ENCODE measurements at places on chromosomes 1 and 21.

GRCh38 chr21:42374457-42374856 lies 8.1 kb upstream of the TFF1 start:
- no peak for DNase-seq

- DNase-seq: no peak
These were observed 820.2 kb upstream of the ADAMTS5 start for GRCh38 chr21:27787046-27787445.

GRCh38 chr1:56577406-56578137 lies 1.8 kb downstream of the PLPP3 start:
- DNase-seq: peak; percentile 38

DNA sequence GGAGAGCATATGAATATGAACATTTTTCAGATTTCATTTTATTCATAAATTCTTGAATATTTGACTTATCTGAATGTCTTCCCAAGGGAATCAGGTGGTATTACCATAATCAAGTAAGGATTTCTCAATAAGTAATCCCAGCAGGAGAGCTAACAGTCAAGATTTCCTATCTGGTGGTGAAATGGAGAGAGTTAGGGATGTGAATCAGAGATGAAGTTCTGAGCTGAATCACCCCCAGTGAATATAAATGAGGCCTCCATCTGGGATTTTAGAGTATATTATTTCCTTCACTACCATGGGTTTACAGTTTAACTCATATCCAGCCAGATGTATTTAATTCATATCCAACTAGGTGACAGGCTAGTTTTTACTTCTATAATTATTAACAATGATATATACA lies 61.5 kb upstream of the RGS2 start:
- DNase-seq: no peak

Measured in lung microvascular endothelial cell (primary cell).